ENCODE measurements at places on chromosomes 16 and 17. TPM values are rescaled to one million over a fixed set of nuclear protein-coding genes. Genes with fewer than 3 reads are reported as not detected.

- no peak for DNase-seq
Observed at GRCh38 chr17:26731005-26731921, 562.7 kb upstream of the WSB1 start.

PRKCB gene
- 77.0 TPM for total RNA-seq

DNA sequence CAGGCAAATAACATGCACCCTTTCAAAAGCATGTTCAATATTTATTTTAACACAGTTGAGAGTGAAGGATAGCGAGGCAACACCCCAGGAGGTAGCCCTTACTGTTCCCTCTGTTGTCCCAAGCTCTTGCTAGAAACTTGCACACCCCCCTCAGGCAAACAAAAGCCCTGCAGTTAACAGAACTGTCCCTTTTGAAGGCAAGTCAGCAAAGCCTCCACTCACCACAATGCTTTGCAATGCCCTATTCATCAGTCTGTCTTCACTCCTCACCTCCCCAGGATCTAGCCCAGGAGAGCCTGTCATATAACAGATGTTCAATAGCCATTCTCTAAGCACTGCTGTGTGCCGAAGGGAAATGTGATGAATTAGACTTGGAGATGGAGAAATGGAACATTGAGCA, 3.5 kb upstream of the CNEP1R1 start:
- peak; percentile 24 for DNase-seq

DNA sequence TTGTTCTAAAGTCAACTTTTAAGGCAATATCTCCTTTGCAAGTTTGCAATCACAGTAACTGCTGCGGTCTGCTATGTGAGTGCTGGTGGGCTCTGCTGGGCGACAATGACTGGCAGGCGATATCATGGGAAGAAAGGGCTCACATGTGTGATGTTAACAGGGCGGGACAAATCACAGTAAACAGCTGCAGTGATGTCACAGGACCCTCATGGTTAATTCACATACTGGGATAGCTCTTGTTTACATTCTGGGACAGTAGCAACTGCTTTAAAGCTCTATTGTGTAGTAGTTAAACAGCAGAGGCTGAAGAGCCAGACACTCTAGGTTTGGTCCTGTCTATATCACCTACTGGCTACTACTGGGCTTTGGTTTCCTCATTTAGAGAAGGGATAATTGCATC, 257.2 kb upstream of the ASIC2 start:
- no peak for DNase-seq

DNA sequence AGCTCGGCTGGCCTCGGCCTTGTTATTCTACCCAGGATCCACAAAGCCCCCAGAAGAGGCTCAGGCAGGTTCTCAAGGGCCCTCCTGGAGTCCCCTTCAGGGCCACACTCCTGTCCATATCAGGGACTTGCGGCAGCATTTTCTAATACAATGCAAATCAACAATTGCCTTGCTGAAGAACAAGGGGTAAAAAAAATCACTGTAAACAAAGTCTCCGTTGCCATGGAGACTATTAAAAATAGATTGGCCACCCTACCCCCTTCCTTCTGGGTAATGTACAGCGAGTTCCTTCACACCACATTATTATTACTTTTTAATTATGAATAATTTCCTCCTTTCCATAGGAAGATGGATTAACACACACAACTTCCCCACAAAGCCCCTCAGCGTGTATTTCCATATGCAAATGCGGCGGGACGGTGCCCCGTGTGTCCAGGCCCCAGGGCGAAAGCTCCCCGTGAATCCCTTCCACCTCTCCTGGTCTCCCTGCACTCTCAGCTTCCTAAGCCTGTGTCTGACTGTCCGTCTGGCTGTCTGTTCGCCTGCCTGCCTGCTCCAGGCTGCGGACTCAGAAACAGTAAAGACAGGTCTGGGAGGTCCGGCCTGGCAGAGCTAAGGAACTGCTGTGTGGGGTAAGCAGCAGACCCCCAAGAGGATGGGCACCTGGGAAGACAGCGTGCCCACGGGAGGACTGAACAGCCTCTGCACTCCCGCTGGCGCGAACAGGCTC, 196.6 kb downstream of the RBFOX3 start:
- DNase-seq, result no peak

PPY gene
- not detected for total RNA-seq

- peak; percentile 97 for DNase-seq
Observed at GRCh38 chr16:3003582-3004270, 9.0 kb upstream of the CLDN9 start.

DNA sequence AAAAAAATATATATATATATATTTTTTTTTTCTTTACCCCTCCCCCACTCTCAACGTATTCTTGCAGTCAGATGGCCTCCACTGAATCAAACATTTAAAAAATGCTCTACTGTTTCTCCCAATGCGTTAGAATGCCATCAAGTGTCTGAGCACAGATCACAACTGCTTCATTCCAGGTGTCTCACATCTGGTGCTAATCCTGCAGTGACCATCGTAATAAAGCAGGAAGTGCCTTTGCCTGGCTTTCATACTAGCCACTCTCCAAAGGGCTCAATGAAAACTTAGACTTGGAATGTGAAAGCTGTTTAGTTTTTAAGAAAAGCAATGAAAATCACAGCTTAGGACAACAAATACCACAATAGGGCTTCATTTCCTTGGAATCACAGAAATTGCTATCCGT, 37.2 kb downstream of the SKAP1 start:
- no peak for DNase-seq

DNA sequence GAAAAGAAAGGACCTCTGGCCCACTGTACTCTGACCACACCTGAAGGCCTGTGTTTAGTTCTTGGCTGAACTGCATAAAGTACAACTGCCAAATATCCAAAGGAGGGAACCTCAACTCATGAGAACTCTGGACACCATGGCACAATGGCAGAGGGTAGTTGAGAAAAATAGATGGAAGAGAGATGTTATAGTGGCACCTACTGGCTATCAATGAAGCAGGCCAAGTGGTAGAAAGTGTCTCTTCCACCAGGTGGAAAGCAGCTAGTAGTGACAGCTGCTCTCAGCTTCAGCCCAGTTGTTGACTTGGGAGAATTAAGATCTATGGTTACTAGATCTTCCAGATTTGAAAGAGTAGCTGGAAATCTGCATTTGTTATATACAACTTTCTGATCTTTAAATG, 3.2 kb downstream of the MED31 start:
- DNase-seq, result no peak

DNA sequence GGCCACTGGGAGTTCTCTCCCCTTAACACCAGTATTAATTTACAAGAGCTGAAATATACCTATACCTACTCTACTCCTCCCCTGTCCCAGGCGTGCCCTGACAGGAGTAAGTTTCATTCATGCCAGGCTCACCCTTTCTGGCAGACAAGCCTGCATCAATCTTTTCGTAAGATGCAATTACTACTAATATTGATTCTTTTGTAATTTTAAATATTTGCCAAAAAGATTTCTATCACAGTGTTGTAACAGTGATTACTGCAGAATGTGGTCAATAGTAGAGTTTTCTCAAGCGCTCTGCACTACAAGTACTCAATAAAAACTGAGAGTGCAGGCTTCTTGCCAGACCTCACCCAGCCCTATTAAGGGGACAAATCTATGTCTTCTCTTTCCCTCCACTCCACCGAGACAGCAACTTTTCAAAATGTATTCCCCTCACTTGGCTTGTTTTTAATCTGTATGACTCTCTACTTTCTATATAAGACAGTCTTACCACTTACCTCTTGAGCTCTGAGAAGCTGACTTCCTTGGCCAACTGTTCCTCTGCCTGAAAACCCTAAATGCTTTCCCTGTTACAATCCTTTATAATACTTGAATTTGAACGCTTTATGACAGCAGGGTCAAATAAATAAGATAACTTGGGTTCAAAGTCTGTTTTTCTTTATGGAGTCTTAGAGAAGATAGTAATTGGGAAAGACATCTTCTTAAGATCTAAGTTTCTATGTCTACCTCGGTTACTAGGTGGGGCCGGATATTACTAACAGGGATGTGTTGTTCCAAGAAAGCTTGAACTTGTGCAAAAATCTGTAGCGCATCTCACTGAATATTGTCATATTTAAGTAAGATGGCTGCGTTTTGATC, at the start of gene TMIGD1:
TSS of gene TMIGD1 (minus strand) at position 555 of the 858 bp plus-strand sequence. CDS start 1,924 bp downstream, outside the sequence.
- no peak for DNase-seq

All from activated T-cell treated with anti-CD3 and anti-CD28 coated beads, Interleukin-2, amount 50 U/mL, for 72 hours (primary cell).